Upper lobe of left lung (tissue), 6 donors: ENCODE measurements at places on chromosomes 11 and 22.

GRCh38 chr22:33109514-33110430 is 51.6 kb upstream of the SYN3 start:
- DNase-seq = no peak

- no peak for DNase-seq
Observed at GRCh38 chr22:49848690-49849160, 4.9 kb upstream of the ZBED4 start.

- DNase-seq = no peak
Observed at GRCh38 chr11:5288108-5288905, 13.4 kb downstream of the OR51B4 start.

GRCh38 chr11:60887556-60887955 is 18.8 kb downstream of the PRPF19 start:
- DNase-seq = no peak

DNA sequence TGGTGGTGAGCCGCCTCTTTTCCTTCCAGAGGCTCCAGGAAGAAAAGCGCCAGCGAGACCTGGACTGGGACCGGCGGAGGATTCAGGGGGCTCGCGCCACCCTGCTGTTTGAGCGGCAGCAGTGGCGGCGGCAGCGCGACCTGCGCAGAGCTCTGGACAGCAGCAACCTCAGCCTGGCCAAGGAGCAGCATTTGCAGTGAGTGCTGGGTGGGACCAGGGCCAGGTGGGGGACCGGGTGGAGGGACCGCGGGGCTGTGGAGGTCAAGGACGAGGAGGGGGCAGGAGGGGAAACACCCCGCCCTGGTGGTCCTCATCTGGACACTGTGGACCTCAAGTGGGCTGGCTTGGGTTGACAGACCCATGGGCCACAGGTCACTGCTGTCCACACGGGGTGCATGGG is 17.4 kb downstream of the RIBC2 start:
- no peak for DNase-seq

GRCh38 chr11:78504708-78505107 is 70.0 kb downstream of the NARS2 start:
- no peak for DNase-seq

DNA sequence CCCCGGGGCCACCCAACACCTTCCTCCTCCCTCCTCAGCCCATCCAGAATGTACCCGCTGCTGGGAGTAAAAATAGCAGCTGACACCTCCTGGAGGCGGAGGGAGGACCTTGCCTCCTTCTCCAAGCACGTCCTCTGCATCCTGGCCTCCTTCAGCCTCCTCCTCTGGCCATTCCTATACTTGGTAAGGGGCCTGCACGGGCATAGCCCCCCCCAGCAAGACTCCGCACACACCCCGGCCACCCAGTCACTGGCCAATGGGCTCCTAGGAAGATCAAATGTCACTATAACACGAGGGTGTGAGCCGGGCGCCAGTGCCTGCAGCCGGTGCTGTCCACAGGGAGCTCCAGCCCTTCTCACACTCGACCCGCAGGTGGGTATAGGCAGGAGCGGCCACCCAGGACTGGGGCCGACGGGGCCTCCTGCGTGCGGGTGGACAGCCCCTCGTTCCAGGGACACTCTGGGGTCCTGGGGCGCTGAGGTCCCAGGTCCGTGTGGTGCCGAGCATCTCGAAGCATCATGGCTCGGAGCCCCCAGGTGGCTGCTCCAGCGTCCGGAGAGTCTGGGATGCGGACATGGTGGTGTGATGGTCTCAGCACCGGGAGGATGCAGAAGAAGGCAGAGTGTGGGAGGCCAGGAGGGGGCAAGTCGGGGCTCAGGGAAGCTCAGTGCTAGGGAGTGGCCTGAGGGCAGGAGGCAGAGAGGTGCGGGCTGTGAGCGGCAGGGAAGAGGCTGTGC is at the start of gene TNNT3:
Gene TNNT3, plus strand, starts transcription at position 313 of the 737 bp plus-strand sequence. CDS start 3,172 bp downstream, outside the sequence.
- peak; percentile 81 for DNase-seq

DNA sequence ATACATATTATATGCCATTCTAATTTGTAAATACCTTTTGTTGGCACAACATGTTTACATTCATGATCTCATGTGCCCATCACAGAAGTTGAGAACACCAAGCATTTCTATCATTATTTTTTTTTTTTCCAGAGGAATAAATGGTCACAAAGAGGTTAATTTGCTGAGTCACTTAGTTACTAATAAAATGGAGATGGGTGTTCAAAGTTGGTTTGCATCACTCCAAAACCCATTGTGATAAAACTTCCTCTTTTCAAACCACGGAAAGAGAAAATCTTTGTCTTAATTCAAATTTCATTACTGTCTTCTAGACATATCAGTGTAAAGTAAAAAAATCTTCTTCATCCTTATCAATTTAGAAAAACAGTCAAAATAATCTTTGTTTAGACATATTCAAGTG is 636.8 kb upstream of the CCDC179 start:
- no peak for DNase-seq

- DNase-seq = no peak
Observed at GRCh38 chr11:120958185-120958584, 65.7 kb upstream of the TBCEL start.

DNA sequence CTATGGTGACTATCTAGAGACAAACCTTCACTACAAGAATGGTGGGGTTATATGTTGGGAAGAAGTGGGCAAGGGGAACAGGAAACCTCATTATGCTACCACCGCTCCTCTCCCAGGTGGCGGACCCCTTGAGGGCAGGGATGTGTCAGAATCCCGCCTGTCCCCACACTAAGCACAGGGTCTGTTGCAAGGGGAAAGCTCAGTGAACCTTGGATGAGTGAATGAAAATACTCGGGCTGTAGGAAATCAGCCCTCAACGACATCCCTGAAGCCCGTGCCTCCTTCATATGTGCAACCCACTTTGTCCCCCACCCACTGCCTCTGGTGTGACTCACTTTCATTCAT is 68.2 kb upstream of the AMPD3 start:
- DNase-seq = no peak

GRCh38 chr11:130710497-130711012 is 205.7 kb downstream of the SNX19 start:
- no peak for DNase-seq

DNA sequence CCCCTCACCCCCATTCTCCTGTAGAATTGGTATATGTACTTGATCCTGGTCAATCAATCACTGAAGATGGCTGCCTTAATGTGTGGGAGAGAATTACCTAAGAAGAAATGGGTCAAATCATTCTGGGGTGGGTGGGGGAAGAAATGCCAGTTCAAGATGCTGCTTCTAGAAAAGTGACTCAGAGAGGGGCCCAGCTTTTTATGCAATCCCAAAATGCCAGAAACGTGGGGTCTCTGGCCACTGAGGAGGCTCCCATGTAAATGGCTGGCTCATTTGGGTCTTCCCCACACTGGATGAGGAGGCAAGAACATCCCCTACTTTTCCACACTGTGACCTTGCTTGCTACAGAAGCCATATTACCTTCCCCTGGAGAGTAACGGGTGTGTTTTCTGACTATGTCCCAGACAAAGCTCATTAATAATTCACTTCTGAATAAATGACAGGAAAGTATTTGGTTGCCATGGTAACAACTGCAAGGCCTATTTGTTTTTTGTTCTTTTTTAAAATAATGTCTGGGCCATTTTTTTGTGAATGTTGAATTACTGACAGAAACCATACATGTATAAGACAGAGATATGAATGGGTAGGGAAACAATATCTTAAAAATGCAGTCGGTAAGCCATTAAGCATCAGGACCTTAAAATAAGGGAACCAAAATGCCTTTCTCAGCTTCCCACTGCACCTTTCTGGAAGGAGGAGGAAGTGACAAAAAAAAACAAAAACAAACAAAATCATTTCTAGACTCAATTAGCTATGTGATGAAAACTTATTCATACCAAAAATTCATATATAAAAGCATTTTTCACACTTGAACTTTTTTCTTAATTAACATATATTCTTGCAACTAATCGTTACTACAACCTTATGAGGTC is 32.0 kb downstream of the SLC1A2 start:
- DNase-seq = no peak

DNA sequence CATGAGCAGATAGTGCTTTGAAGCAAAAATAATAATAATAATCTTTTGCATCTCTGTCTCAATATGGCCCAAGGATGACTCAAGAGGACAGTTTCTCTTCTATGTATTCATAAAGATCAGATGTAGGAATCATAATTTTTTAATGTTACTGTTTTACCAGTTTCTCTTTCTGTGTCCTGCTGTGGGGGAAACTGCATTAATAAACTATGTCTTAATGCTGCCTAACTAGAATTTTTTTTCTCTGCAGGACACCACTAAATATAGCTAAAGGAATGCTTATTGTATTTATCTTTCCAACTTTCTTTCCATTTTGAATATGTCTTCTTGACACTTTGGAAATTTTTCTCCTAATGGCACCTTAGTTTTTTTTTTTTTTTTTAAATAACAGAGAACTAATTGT is 6.5 kb downstream of the FJX1 start:
- DNase-seq = no peak

GRCh38 chr11:95790933-95791708 is 823 bp downstream of the CEP57 start:
- no peak for DNase-seq

DNA sequence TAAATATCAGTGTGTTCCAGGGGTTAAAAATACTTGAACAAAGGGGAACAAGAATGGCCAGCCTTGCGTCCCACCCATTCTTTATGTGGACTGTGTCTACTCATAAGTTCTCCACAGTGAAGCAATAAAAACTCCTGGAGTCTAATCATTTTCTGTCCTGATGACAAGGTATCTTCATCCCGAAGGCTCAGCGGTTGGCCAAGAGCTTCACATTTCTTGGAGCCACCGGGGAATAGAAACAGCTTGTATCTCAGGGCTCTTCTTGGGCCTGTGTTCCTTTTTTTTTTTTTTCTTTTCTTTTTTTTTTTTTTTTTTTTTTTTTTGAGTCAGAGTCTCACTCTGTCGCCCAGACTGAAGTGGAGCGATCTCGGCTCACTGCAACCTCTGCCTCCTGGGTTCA is 36.8 kb upstream of the ADORA2A start:
- DNase-seq = no peak

- DNase-seq = no peak
Observed at GRCh38 chr11:73173755-73174494, 31.8 kb upstream of the FCHSD2 start.

DNA sequence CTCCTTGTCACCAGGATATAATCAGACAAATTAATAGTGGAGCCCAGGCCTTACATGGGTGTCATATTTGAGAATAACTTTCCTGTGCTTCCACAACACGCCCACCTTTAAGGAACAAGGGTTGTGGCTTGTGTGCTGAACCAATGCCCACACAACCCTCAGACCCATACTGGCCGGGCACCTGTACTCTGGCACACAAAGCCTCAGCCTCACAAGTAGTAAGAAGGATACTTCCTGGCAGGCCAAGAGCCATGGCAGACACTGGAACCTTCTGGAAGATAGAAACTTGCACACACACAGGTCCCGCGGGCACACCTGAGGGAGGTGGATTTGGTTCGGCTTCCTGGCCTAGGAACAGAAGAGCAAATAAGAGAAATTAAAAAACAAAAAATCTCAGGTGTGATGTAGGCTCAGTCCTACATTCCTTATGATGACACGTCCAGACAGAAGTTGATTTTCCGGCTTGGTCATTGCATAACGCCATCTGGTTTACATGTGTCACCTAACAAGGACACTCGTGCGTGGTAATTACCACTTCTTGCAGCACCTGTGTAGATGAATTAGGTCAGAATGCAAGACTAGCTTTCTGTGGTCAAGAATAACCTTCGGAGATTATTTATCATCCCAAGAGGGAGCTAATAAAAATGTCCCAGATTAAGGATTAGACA is 5.8 kb upstream of the BRD1 start:
- DNase-seq = no peak

- DNase-seq = no peak
Observed at GRCh38 chr11:117074119-117074518, 24.1 kb downstream of the SIK3 start.

DNA sequence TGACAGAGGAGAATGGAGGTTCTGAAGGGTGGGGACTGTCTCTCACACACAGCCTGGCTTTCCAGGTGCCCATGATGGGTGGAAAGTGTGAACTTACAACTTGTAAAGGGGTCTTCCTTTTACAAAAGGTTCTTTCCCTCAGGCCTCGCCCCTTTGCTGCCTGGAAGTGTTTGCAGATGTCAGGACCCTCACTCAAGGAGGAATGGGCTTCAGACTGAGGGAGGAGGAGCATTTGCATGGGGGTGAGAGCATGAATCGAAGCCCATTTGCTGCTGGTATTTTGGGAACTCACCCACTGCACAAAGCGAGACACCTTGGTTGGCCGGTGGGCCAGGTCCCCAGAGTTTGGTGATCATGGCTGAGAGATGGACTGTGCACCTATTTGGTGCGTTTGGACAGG is 25.1 kb downstream of the MPPED1 start:
- no peak for DNase-seq

- DNase-seq = peak; percentile 27
Observed at GRCh38 chr11:85472953-85473352, 154.2 kb downstream of the DLG2 start.

DNA sequence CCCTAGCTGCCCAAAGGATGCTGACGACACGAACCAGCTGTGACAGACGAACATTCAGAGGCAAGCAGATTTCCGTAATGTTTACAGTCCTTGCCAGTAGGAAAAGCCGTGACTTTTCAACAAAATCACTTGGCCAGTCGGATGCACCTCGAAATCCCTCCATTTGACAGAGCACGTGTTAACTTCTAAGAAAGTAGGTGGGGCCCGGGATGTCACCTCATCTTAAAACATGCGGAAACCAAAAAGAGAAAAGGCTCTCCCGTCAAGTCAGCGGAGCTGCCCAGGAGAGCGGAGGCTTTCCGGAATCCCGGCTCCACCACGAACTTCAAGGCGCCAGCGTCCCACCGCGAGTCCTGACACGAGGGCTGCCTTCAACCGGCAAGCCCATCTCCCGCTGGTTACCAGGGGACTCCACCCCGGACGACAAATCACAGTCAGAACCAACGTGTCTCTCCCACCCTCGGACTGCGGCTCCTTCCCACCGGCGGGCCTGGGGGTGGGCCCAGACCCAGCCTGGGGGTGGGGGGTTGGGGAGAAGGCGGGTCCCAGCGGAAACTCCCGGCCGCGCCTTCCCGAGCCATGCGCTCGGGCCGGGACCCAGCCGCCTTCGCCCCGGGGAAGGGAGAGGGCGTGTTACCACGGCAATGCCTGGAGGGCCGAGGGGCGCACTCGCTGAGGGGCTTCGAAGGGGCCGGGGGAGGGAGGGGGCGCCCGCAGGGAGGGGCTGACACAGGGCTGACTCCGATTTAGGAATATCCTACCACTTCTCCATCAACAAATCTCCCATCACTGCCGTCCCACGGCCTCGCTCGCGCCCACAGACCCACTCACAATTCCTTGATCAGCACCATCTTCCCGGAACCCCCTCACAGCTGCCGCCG is 475 bp downstream of the PITPNB start:
- peak; percentile 90 for DNase-seq

DNA sequence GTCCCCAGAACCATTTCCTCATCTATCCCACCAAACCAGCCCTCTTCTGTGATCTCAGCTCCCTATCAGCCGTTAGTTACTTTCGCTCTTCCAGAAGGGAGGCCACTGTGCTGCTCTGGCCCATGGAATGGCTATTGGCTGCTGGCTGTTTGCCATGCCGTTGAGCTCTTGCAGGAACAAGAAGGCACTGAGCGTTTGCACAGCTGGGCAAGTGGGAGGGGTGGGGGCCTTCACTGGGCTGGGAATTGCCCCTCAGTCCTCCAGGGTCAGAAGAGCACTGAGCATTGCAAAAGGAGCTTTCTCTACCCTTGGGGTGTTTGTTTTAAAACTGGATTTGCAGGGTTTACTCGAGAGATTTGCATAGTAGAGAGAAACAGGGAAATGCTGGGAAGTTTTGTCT is 129.0 kb upstream of the PARVA start:
- no peak for DNase-seq

- no peak for DNase-seq
Observed at GRCh38 chr11:130719220-130719915, 196.9 kb downstream of the SNX19 start.
